ENCODE measurements at places on chromosomes 16 and 17.

GRCh38 chr17:58534901-58535421 lies 20.5 kb upstream of the MTMR4 start:
- no peak for DNase-seq

GRCh38 chr16:80007231-80007630 lies 406.7 kb upstream of the MAF start:
- DNase-seq, result no peak

- DNase-seq, result no peak
Observed at GRCh38 chr17:31476525-31477416, 85.3 kb downstream of the RAB11FIP4 start.

GRCh38 chr16:47695756-47696155 lies 234.6 kb downstream of the PHKB start:
- DNase-seq, result no peak

- no peak for DNase-seq
Observed at GRCh38 chr17:39699818-39700147, at the start of gene ERBB2. Gene ERBB2 (plus strand): TSS chr17:39700064. CDS start chr17:39700239, 175 bp downstream.

GRCh38 chr16:5325932-5326331 lies 228.3 kb upstream of the EEF2KMT start:
- no peak for DNase-seq

GRCh38 chr17:82228842-82229697 lies at the start of gene SLC16A3:
Gene SLC16A3 (plus strand): TSS chr17:82229042. CDS start chr17:82236009, 6,967 bp downstream.
- DNase-seq, result no peak

DNA sequence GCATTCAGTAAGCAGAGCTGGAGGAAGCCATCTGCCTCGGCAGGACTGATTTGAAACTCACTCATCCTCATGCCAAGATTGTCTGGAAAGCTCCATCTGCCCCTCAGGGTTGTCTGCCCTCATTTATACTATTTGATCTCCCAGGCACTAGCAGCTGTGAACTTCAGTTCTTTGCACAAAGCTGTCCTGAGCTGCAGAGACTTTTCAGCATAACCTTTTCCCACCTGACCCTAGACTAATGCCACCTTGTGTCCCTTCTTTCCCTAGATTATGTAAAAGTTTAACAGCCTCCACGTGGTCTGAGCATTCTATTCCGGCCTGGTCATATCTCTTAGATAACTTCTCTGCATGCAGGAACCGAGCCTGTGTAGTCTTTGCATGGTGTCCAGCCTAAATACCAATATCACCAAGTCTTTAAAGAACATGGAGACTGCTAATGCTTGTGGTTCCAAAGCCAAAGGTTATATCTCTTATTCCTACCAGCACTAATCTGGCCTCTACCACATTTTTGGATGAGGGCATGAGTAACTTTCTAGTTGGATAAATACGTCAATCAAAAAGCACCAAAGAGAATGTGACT lies 29.1 kb downstream of the STAT5A start:
- DNase-seq, result no peak

- no peak for DNase-seq
Observed at GRCh38 chr17:40517286-40517662, 15.9 kb upstream of the TNS4 start.

DNA sequence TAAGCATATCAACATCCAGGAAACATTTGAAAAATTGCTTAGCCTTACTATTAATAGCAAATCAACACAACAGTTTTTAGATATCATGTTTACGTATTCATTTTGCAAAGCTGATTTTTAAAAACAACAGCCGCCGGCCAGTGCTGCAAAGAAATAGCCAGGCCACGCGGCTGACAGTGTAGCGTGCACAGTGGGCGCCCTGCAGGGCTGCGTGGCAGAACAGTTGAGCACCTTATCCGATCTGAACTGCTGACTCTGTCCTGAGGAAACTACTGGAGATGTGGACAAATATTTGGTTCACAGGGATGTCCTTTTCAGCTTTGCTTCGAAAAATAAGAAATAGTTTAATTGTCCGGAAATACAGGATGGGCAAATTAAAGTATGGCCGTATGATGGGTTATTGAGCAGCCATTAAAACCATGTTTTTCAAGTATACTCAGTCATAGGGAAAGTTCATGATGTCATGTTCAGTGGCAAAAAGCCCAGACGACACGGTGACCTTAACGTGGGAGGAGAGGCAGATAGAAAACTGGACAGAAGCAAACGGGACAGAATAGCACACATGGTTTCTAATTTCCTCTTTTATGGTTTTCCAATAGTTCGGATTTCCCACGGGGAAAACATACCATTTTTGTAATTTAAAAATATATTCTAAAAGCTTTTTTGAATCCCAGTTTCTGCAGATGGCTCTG lies 52.4 kb upstream of the ENDOV start:
- DNase-seq, result no peak

DNA sequence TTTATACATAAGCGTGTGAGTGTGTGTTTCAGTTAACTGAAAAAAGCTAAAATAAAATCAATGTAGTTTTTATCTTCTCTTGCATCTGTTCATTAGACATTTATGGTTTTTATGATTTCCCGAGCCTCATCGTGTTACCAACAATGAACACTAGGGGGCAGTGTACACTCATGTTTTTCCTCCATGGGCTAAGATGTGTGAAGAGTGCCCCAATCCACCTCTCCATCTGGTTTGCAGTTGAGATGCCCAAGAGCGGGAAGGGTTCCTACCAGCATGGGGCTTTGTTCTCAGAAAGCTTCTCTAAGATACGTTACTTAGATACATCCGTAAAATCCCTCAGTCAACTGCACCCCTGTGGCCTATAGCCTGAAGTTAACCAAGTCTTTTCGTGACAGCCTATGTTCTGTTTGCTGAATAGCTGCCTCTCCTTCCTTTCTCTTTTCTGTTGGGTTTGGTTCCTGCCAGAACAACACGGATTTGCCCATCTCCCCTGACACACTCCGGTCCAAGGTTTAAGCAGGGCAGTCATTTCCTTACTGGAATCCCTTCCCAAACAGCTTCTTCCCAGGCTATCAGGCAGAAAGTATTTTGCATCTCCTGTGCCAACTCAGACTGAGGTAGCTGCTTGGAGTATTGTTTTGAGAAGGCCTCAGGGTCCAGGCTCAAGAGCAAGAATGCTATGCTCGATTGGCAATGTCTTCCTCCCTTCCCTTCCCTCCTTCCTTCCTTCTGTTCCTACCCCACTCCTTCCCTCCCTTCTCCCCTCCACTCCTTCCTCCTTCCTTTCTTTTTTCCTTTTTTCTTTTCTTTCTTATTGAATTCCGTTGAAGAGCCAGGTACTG lies 12.9 kb upstream of the ELAC2 start:
- no peak for DNase-seq

- DNase-seq, result no peak
Observed at GRCh38 chr16:87816507-87817100, 50.8 kb upstream of the KLHDC4 start.

- peak; percentile 80 for DNase-seq
Observed at GRCh38 chr17:29576214-29577000, 7.9 kb downstream of the TP53I13 start.

DNA sequence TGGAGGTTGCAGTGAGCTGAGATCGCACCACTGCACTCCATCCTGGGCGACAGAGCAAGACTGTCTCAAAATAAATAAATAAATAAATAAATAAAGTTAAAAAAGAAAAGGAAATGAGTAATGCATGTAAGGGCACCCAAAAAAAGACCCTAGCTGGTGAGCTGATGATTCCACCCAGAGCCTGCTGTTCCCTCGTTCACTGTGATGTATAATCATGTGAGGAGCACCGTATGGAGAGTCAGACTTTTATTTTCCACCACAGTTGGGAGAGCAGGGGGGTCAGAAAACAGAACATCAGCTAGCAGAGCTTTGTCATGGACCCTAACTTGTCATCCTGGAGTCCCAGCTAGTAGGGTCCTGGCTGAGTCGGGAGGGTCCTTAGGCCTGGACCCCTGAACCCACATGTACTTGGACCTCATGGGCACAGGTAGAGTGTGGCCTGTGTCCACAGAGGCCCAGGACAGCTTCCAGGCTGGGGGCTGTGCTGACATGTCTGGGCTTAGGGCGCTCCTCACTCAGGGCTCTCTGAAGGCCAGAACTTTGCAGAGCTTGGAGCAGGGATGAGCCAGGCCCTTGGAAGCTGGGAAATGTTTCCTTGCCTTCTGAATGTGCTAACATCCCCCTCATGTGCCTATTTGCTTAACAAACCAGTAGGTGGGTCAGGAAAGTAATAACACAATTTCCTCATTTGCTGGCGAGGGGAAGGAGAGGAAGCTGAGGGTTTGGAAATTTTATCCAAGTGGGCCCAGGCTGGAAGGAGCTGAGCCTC lies 18.8 kb upstream of the LASP1NB start:
- DNase-seq, result no peak

- no peak for DNase-seq
Observed at GRCh38 chr16:2196162-2196980, at the start of gene CASKIN1. Gene CASKIN1 (minus strand): TSS chr16:2196605. CDS start chr16:2196432, 173 bp downstream.

DNA sequence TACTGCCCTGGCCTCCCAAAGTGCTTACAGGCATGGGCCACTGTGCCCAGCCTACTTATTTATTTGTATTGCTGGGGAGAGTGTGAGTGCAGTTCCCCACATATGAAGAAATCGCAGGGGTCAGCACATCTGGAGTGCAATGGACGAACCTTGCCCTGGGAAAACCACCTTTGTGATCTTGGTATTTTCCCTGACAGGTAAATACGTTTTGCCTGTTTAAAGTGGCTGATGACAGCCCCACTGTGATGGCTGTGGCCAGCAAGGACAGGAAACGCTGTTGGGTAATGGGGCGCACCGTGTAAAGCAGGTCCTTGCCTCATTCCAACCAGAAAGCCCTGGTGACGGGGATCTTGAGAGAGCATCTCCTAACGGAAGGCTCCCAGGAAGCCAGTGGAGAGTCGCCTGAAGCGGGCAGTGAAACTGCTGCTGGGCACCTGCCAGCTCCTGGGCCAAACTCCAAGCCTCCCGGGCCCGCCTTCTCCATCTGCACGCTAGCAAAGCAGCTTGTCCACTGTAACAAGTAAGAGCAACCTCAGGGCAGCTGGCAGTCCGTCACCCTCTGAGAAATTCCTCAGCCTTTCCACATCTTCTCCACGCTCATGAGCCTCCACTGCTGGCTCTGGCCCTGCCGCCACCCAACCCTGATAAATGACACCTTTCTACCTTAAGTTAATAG lies 17.5 kb downstream of the EMC8 start:
- peak; percentile 85 for DNase-seq

DNA sequence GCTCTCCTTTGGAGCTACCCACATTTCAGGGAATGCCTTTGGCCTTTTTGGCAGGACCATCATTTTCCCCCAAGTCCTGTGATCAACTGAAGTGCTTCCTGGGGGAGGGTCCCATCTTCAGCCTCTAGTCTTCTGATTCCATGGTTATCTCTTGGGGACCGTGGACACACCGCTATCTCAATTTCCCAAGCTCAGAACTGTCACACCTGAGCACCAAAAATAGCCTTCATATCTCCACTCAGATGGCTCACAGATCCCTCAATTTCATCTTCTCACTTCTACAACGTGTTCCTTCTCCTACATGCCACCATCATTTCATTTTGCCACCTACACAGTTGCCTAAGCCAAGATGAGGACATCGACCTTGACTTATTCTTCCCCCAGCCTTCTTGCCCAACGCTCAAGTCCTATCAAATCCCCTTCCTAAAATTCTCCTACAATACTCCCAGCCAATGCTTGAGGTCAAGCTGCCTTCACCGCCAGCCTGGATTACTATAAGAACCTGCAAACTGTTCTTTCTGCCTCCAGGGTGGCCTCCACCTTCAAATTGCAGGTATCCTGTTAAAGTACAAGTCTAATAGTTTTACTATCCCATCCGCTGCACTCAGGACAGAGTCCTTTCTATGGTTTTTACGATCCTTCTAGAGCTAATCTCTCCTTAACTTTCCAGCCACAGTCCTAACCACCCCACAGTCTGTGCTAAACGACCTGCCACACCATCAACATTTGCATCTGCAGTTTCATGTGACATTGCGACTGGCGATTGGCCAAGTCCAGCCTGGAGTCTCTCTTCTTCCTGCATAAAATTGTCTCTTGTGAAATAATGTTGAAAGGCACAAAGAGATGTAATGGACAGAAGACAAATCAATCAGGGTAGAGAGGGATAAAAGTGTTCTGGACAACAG lies 6.2 kb downstream of the ATP6V0D1 start:
- no peak for DNase-seq

DNA sequence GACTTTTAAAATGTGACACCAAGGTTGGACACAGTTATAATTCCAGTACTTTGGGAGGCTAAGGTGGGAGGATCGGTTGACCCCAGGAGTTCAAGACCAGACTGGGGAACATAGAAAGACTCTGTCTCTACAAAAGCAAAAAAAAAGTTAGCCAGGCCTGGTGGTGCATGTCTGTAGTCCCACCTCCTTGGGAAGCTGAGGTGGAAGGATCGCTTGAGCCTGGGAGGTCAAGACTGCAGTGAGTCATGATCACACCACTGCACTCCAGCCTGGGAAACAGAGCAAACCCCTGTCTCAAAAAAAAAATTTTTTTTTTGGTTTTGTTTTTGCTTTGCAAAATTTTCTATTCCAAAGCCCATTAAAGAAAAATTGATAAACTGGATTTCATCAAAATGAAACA lies 281.4 kb downstream of the BCAS3 start:
- DNase-seq, result no peak

DNA sequence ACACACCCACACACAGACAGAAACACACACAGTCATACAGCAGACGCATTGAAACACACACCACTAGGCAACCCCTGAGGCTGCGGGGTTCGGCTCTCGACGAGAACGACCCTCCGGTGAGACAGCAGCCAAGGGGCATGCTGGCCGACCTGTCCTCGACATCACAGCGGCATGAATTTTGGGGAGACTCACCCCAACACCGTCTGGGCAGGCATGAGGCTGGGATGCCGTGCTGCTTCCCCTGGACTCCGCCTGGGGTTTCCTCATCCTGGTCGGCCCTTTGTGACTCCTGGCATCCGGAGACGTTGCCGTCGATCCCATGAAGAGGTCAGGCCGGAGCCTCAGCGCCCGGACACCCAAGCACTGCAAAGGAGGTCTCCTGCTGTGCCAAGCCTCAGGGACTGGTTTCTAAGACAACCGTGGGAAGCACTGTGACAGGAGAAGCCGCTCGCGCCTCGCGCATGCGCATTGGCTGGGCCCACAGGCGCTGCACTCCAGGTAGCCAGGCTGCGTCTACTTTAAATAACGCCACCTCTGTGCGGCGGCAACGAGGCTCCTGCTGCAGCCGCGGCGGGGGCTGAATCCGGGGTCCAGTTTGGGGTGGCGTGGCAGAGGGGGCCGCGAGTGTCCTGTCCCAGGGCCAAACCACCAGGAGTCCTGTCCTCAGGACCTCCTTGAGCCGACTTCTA lies 13.8 kb upstream of the KCNJ18 start:
- DNase-seq, result peak; percentile 64

GRCh38 chr16:55828680-55829079 lies 4.2 kb downstream of the CES1 start:
- no peak for DNase-seq

DNA sequence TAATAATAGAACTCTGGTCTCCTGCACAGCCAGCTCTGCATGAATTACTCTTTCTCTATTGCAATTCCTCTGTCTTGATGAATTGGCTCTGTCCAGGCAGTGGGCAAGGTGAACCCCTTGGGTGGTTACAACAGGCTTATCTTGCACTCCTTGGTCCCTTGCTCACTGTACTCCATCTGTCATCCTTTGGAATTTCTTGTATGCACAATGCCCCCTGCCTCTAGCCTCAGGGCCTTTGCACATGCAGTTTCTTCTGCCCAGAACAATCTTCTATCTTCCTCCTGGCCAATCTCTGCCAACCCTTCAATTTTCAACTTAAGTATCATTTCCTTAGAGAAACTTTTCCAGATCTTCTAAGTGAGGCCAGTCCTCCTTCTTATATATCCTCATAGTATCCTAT lies 114.7 kb upstream of the NLRP1 start:
- DNase-seq, result no peak

Data from posterior cingulate gyrus (tissue), 11 donors.